ENCODE measurements at places on chromosomes 7 and 10.
A peak's percentile ranks its signal among the peaks of the same experiment; 100 is the strongest.

GRCh38 chr10:1050145-1050544 lies 1.2 kb upstream of the IDI1 start:
- DNase-seq = no peak

DNA sequence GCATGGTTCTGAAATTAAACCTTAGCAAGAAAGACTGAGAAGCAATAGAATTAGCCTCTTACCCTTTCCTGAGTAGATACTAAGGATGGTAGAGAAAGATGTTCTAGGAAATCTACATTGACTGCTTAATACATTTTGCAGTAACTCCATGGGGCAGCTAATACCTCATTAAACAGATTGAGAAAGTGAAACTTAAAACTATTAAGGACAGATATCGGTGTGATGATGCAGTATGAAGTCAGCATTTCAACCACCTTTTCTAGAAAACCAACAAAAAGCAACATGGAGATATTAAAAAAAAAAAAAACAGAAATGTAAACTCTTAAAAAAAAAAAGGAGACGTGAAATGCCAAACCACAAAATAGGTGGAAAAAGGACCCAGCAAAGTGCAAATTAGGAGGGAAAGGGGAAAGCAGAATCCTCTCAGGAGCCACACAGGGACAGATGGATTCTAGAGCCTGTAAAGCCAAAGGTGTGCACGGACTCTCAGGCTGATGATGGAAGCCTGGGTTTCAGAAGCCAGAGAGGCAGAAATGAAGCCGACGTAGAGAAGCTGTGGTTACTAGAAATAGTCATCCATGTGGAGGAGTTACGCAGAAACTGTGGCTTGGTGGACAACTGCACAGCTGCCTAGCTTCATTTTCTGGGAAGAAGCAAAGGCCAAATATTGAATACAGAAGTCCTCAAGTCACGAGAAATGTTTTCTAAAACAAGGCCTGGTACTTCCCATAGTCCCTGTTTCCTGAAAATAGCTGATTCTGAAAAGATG lies 38.1 kb upstream of the GPR141 start:
- DNase-seq = no peak

DNA sequence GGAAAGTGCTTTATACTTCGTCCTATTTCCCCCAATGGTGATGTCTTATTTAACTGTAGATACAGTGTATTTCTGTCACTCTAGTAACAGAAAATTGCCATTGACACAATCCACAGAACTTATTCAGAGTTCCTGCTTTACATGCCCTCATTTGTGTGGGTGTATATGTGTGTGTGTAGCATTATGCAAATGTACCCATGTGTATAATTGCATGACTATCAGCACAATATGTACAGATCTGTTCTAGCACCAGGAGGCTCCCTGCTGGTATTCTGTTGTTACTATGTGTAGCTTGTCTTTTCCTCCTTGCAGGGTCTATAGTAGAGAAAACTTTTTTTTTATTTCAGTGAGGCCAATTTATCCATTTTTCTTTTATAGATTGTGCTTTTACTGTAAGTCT lies 16.5 kb downstream of the CYP3A43 start:
- DNase-seq = no peak

DNA sequence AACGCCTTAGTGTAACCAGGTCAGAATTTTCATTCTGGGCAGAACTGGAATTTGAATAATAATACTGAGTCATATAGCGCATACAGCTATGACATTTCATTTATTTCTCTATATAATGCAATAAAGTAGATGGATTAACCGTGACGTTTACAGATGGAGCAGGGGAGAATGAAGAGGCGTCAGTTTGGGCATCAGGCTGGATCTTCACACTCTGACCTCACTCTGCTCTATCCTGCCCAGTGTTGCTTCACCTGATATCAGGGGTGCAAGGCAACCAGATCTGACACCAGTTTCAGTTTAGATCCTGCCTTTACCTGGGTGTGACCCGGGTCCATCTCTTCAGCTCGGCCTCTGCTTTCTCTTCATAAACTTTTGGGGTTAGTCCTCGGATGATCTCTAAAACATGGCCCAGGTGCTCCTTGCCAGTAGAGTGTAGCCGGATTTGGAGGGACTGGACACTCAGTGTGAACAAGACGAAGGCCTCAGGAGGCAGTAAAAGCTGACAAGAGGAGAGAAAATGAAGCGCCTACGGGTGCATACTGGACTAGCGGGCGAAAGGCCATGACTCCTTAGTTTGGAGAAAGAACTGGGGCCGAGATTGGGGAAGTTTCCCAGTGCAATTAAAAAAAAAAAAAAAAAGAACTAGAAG lies 1.4 kb upstream of the ZYX start:
- DNase-seq = no peak

DNA sequence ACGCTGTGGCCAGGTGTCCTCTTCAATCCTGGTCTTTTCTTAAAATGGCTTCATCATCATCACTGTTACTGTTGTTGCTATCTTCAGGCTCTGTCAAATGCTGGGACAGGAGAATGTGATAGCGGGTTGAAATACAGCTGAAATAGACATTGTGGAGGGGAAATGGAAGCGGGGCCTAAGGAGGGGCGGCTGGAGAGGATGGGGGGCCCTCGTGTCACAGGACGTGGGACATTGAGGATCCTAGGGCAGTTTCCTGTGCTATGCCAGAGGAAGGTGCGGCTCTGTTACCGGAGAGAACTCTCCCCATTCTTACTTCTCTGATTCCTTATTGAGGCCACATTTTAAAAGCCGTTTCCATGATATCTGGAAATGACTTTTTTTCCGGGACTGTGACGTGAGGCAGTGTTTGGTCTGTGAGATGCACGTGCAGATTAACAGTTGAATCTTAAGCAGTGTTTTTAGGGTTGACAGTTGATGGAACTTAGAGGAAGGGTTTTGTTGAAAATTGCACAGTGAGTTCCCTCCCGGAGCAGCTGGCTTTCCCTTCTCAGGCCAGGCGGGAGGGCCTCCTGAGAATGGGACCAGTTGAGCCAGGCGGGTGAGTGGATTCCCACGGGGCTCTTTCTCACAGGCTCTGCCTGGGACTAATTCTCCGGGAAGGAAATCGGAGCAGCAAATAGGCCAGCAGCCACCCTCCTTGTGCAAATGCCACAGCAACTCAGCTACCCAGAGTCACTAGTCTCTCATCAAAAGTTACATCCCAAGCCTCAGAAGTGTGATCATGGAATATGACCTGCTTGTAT lies 125.2 kb downstream of the TACC2 start:
- DNase-seq = no peak

DNA sequence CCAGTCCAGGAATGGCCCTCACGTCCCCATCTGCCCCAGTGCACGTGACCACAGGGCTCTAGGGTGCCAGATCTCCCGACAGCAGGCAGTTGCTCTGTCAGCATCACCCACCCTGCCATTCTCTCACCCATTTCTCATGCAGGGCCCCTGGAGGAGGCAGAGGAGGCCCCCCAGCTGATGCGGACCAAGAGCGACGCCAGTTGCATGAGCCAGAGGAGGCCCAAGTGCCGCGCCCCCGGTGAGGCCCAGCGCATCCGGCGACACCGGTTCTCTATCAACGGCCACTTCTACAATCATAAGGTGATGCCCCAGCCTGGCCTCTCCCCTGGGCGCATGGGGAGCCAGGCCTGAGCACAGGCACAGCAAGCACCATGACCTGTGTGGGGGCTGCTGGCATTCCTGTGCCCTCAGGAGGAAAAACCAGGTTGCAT lies 6.1 kb upstream of the DEPP1 start:
- no peak for DNase-seq

GRCh38 chr7:37973915-37974314 lies 53.5 kb downstream of the EPDR1 start:
- no peak for DNase-seq

- no peak for DNase-seq
Observed at GRCh38 chr7:130893441-130893894, 159.5 kb upstream of the KLF14 start.

- peak; percentile 23 for DNase-seq
Observed at GRCh38 chr7:140238778-140239652, 62.2 kb upstream of the KDM7A start.

DNA sequence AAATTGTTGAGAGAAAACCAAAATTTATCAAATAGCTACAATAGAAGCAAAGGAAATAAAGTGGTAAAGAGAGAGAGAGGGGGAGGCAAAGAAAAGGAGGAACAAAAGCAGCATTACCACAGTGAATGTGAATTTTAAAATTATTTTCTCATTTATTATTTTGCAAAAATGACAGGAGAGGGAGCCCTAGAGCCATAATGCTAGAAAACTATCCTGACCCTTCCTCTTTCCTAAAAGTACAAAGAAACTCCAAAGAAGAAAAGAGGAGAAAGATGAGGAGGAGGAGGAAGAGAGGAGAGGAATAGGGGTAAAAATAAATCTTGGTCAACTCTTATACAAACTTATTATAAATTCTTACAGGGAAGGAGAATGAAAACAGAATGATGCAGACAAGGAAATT lies 921.5 kb downstream of the NRG3 start:
- no peak for DNase-seq

GRCh38 chr10:126104767-126105166 lies 208.4 kb downstream of the FANK1 start:
- DNase-seq = no peak

- no peak for DNase-seq
Observed at GRCh38 chr10:7345717-7346116, 65.1 kb downstream of the SFMBT2 start.

DNA sequence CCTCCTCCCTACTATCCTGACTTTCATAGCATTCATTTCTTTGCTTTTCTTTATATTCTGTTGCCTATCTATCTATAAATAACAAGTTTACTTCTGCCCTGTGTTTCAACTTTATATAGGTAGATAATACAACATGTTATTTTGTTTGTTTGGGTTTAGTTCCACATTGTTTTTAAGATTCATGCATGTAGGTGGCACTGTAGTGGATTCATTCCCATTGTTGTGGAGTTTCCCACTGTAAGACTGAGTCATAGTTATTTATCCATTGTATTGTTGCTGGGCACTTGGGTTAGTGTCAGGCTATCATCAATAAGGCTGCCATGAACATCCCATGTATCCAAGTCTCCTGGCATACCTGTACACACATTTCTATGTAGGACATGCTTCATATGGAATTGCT lies 127.7 kb downstream of the ARHGAP22 start:
- DNase-seq = no peak

DNA sequence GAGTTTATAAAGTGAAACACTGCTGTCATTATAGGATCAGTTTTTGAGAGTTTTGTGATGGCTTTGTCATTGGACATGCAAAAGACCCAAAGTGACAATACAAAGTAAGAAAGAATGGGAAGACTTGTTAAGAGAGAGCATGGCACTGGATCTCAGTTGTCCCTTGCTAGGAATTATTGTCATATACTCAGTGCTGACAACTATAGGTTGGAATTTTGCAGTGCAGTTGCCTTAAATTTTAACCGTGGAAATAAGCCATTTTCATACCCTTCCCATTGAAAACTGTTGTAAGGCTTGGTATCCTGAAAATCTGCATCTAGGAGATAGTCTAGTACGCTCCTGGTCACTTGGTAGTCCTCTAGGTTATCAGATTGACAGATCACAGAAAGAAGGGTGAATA lies 1156.7 kb downstream of the GATA3 start:
- no peak for DNase-seq

DNA sequence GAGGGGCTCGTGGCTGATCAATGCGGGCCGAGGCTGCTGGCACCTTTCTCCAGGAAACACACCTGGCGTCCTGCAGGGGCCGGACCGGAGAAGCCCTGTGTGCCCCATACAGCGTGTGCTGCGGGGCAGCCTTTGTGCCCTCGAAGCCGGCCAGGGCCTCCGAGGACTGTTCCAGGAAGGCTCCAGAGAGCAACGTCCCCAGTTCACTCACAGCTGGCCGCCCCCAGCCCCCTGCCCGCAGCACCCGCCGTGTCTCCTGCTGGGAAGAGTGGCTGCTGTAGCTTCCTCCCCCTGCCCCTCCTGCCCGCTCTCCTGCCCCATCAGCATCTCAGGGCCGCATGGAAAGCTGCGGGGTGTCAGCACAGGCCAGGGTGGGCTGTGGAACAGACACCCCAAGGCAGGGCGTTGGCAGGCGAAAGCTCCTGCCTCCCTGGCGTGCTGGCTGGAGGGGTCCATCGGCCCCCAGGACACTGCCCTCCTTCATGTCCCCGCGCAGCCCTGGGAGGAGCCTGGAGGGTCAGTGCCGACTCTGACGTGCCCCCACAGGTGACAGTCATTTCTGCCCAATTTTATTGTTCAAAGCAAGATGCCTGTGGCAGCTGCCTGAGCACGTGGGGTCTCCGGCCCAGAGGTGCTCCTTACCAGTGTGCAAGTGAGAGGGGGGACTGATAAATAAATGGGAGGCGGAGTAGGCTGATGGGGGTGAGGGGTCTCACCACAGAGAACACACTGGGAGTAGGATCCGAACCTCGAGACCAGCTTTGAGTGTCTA lies 95.8 kb upstream of the DIP2C start:
- DNase-seq = no peak

GRCh38 chr10:132970641-132971438 lies 28.5 kb upstream of the CFAP46 start:
- DNase-seq = no peak

GRCh38 chr10:126169899-126170298 lies 218.4 kb downstream of the ADAM12 start:
- DNase-seq = no peak

GRCh38 chr10:4643471-4643870 lies 182.5 kb upstream of the AKR1E2 start:
- DNase-seq = no peak

GRCh38 chr10:43084812-43085211 lies 7.9 kb downstream of the RET start:
- no peak for DNase-seq

- peak; percentile 4 for DNase-seq
Observed at GRCh38 chr7:117401293-117402002, 25.8 kb downstream of the ASZ1 start.

DNA sequence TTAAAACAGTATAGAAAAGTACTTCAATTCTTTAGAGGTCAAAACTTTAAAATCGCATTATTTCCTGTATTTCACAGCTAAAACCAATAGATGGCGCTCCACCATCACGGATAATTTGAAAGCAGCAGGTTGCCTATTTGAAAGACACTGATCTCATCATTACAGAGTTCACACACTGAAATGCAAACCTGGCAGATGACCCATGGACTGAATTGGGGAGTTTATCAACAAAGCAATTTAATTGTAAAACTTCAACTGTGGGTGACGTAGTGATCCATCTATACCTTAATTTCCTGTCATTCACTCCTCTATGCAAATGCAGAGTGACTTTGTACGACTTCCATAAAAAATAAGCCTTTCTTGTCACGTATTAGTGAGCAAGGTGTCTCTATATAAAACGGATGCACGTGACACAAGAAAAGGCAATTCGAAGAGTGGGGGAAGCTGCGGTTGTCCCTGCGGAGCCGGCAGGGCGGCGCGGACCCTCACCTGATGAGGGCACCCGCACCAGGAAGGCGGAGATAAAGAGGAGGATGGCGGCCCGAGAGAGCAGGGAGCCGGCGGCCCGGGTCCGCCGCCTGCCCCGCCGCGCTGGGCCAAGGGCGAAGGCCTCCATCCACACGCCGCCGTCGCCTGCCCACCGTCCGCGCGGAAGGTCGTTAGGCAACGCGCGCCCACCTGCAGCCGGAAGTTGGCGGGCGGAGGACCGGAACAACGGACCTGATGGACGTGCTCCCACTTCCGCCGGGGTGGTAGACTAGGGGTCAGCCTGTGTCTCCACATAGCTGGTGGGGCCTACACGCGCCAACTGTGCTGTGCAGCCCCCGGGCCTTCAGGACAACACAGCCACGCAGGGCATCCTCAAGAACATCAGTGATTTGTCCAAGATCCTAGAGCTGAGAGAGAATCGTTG lies at the start of gene ZPBP:
Gene ZPBP (minus strand): TSS at position 668 of the 913 bp plus-strand sequence. CDS start 52 bp downstream, at position 616.
- DNase-seq = peak; percentile 49

- DNase-seq = no peak
Observed at GRCh38 chr10:36428507-36428906, 696.9 kb upstream of the ANKRD30A start.
